HCEC 1CT (cell line): ENCODE measurements at places on chromosomes 2 and 18.
A peak's percentile ranks its signal among the peaks of the same experiment; 100 is the strongest.

GRCh38 chr2:118940486-118941120 is 1.4 kb upstream of the MARCO start:
- no peak for DNase-seq

DNA sequence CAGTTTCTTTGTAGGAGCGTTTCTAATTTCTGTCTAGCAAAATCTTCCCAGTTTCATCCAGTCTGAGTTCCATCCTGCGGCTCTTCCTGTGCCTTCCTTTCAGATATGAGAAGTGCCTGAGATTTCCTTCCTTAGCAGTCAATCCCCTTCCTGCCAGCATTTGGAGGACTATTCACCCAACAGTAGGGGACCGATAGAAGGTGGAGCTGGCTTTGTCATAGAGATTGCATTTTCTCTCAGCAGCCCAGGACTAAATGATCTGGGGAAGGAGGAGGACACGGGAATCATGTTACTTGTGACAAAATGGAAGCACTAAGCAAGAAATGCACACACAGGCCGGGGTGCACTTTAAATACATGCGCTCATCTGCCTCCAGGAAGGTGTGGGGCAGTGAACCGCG is 5.6 kb upstream of the SMIM21 start:
- no peak for DNase-seq

DNA sequence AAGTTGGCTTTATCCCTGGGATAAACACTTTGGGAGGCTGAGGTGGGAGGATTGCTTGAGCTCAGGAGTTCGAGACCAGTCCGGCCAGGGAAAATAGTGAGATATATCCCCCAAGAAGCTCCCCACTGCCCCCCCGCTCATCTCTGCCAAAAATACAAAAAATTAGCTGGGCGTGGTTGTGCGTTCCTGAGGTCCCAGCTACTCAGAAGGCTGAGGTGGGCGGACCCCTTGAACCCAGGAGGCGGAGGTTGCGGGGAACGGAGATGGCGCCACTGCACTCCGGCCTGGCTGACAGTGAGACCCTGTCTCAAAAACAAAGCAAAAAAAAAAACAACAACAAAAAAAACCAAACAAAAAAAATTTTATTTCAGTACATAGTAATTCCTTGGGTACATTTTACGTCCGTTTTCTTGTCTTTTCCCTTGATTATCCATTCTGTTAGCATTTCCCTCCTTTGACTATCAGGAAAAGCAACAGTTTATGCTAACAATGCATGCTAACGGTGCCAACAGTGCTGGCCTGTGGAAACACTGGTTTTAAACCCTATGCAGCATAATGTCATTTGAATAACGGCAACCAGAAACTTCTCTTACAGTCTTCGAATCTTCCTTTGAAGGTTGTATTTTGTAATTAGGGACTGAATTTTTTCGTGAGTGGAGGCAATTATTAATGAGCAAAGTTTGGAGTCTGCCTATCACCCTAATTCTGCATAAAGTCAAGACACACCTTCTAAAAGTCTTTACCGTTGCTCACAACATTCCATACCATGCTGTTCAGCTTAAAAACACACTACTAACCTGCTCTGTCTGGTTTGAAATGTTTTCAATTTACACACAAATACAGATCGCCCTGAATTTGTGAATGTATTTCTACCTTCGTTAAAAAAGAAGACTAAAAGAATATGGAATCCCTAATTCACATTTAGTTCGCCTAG is 721 bp upstream of the MIB1 start:
- no peak for DNase-seq

DNA sequence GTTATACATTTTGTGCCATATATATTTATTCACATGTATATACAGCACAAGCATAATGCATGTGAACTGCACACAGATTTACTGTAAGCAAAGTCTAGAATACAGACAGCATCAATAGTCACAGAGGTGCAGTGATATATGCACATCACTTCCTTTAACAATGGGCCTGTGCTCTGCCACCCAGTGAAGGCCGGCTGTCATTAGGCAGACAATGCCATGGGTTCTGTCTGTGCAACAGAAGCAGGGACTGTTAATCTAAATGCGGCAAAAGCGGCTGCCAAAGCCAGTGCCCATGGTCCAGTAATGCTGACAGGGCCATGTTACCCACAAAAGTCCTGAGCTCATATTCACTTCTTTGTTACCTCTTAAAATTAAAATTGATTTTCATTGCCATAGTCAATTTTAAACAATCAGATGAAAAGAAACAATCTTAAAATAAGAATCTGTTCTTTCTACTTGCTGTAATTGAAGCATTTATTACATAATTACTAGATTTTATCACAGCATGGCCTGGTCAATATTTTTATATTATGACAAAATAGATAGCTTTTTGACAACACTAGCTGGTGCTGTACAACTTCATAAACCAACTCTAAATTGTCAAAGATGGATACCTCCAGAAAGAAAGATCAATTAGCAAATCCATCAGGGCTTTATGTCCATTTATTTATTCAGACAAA is 232.0 kb downstream of the STK39 start:
- DNase-seq = no peak

DNA sequence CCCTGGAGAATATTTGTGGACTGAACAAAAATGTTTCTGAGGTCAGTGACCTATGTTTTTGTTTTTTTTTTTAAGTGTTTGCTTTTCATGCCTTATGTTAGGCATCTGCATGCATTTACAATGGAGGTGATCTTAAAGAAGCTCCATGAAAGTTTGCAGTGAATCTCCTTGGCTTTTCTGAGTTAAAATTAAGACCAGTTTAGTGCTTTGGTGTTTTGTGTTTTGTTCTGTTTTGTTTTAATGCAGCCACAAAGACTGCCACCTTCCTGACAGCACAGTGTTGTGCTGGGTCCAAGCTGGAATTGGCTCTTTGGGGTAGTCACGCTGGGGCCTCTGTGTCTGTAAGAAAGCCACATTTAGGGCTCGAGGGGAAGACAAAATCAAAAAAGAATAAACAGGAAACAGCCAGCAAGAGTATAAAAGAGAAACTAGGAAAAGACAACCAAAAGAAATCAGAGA is 396.2 kb downstream of the ARHGAP15 start:
- DNase-seq = no peak

- no peak for DNase-seq
These were observed 76.0 kb downstream of the EPC2 start for GRCh38 chr2:148720501-148721001.

- no peak for DNase-seq
These were observed 179.6 kb downstream of the ZBTB7C start for GRCh38 chr18:48229552-48229981.

DNA sequence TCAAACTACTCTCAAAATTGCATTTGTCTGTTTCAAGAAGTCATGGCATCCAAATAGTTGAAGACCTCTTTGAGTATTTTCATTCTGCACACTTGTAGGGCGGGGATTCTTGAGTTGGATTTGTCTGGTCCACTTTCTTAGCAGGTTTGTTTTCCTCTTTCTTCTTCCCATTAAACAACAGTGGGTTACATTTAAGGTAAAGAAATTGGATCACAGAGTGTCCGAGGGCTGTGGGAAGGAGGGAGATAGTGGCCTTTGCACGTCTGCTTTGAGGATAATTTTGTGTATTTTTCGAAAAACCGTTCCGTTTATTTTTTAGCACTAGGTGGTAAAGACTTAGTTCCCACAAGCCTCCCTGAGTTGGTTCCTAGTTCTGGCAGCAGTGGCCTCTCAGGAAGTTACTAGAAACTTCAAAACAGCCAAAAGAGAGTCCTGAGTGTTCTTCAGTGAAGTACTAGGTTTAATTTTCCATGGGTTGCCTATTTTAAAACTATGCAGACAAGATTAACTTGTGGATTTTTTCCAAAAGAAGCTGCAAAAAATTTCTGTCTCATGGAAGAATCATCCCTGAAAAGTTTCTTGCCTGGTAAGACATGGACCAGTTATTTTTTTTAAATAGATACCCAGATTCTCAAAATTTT is 107.9 kb downstream of the CDC42EP3 start:
- DNase-seq = no peak

GRCh38 chr2:23027396-23027795 is 357.6 kb upstream of the KLHL29 start:
- no peak for DNase-seq

DNA sequence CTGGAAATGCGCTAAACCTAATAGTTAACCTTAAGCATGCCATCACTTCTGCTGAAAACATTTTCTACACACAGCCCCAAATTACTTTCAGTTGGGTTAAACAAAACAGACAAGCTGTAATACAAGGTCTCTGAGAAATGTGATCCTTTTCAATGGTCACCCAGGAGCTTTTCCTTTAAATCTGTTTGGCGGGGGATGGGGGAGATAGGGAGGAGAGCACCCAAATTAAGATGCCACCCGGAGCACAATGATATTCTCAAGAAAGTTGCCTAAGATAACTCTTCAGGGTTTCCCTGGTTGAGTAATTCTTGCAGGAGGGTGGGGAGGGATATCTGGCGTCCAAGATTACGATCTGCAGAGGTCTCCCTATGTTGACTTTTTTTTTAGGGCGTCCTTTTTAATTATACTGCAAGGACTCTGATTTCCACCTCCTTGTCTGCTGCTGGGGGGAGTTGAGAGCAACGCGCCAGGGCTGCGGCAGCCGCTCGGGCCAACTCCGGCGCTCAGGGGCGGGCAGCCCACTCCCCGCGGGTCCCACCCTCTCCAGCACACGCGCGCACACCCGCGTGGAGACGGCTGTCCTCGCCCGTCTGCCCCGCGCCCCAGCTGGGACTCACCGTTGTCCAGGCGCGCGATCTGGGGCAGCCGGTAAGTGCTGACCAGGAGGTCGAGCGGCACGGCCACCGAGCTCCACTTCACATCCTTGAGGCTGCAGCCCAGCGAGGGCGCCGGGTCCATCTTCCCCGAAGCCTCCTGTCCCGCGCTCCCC is 807 bp downstream of the GAREM1 start:
- DNase-seq = peak; percentile 42

DNA sequence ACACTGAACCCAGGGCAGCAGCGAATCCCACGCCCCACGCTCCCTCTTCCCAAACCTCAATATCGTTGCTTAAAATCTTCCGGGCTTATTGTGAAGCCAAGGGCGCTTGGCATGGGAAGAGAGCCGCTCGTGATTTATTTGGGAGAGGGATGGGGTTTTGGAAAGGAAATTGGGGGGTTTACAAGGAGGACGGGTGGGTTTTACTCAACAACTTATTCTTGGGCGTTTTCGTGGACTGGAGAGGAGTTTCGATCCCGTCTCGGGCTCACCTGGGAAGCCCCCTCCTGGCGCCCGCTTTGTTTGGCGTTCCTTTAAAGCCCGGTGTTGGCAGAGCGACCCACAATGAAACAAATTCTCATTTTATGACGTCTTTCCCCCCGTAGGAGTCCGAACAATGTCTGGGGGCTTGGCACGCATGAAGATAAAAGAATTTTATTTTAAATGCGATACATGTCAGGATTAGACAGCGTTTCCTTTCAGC is 135.3 kb downstream of the INSIG2 start:
- DNase-seq = no peak

- no peak for DNase-seq
These were observed 35.6 kb downstream of the COPS8 start for GRCh38 chr2:237121321-237121720.

- DNase-seq = peak; percentile 43
These were observed 9.6 kb downstream of the SERPINB8 start for GRCh38 chr18:63979409-63979920.
